ENCODE measurements at places on chromosomes 3 and 15.

GRCh38 chr15:77525400-77525811 is 104.7 kb downstream of the HMG20A start:
- no peak for DNase-seq

- DNase-seq = peak; percentile 21
Measured at GRCh38 chr3:127857333-127857732, 35.0 kb upstream of the MGLL start.

- DNase-seq = no peak
Measured at GRCh38 chr3:53231532-53232511, 24.0 kb downstream of the TKT start.

DNA sequence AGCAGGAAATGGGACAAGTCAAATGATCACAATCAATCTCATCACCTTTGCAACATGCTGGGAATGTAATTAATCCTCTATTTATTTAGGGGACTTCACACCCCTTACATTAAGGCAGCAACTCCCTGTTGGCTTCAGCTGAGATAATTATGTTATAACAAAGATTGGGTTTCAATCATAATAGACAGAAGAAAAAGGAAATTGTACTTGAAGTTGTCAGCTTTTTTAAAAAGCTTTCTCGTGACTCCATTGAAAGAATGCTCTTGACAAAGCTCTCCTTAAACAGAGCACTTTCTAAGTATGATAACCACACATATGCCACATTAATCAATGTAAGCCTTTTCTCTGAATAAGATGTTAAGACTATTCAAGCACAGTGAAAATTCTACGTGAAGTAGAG is 65.7 kb downstream of the SHQ1 start:
- DNase-seq = no peak

- no peak for DNase-seq
Measured at GRCh38 chr3:69774029-69774428, 34.8 kb downstream of the MITF start.

GRCh38 chr15:33005582-33005981 is 188.9 kb downstream of the FMN1 start:
- no peak for DNase-seq

- no peak for DNase-seq
Measured at GRCh38 chr3:187361835-187362234, 6.3 kb upstream of the RTP4 start.

DNA sequence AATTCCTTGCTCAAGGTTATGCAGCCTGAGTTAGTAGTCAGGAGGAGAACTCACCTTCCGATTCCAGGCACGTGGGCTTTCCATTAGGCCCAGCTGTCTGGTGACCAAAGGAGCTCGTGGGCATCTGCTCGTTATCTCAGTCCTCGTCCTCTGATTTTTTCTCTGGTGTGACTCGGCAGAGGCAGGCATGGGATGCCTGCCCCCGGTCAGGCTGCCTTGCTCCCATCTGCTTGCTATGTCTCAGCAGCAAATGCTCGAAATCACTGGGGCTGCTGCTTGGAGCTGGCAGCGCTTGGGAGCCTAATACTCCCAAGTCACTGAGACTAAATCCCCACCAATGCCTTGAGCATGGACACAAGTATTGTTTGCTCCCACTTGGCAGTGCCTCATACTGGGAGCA is 84.5 kb upstream of the NMNAT3 start:
- no peak for DNase-seq

- peak; percentile 55 for DNase-seq
Measured at GRCh38 chr3:151835751-151836525, 22.0 kb downstream of the AADAC start.

GRCh38 chr15:62782896-62783295 is 259.7 kb upstream of the TPM1 start:
- DNase-seq = no peak

DNA sequence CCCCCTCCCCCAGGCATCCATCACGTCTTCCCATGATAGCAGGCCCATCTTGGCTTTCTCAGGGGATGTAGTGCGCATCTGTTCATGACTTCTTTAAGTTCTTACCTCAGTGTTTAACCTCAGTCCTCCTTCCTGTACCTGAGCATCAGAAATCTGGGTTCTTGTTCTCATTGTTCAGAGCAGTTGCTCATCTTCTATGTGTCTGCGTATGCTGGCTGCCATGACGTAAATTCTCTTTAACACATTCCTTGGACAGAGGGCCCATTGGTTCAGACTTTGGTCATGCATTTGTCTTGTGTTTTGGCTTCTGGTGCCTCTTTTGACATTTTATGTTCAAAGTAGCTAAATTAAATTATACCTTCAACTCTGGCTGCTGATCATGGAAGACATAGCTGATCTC is 227.3 kb downstream of the CACNA2D3 start:
- no peak for DNase-seq

DNA sequence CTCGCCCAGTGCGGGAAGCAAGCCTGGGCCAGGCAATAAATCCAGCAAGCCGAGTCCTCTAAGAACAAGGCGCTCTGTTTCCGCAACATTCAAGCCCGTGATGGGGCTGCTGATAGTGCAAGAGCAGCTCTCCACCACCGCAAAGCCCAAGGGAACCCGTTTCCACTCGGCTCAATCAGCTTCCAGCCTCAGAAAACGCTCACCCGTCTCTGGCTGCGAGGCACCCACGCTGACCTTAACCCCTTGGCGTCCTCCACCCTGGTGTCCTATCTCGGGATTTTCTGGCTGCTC is 17.8 kb downstream of the SPATA12 start:
- peak; percentile 94 for DNase-seq

DNA sequence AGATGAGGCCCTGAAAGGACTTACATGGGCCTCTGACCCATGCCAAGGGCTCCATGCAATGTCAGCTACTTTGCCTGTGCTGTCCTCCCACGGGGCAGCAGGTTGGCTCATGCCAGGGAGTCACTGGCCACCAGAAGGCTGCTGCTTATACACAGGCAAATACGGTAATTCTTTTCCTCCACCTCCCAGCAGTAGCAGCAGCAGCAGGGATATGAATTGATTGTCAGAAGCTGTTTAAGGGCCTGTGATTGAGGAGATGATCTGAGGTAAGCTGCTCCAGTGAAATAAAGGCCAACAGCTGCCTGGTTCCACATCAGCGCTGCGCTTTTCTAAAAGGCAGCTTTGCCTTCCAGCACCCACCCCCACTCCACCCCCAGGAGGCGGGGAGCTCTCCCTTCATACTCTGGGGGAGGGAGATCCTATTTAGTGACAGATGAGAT is 250.5 kb downstream of the SHQ1 start:
- DNase-seq = peak; percentile 6

DNA sequence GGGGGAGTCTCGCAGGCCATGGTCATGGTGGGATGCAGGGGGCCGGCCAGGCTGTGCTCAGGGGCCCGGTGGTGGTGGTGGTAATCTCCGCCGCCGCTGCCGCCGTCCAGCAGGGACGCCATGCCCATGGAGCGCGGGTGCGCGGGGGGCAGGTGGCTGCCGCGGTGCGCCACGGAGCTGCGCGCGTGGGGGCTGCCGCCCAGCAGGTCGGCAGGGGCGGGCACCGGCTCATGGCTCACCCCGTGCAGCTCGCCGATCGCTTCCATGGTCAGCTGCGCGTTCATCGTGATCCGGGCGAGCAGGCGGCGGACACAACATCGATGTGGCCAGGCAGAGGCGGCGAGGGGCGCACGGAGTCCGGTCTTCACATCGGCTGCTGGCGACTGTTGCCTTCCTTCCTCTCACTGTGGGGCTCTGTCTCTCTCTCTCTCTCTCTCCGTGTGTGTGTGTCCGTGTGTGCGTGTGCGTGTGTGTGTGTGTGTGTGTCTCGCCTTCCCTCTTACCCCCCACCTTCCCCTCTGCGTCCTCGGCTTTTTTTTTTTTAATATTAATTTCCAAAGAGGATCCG is 451 bp downstream of the ONECUT1 start:
- peak; percentile 23 for DNase-seq

GRCh38 chr3:160661660-160662059 is 15.3 kb upstream of the ARL14 start:
- DNase-seq = no peak

DNA sequence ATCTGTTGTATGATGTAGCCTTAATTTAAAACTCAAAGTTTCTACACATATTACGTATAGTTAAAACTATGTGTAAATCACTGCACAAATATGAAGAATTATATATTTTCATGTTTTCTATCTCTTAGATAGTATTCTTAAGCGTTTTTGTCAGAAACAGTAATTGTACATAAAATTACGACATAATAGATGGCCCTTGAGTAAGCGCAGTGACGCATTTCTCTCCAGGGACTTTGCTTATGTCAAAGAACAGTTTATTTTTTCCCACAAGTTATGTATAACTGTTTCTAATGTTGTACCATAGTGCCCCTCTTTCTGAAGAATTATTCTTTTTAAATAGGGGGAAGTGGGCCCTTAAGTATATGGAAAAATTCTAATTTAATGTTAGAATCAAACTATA is 934.0 kb downstream of the VGLL3 start:
- peak; percentile 11 for DNase-seq

DNA sequence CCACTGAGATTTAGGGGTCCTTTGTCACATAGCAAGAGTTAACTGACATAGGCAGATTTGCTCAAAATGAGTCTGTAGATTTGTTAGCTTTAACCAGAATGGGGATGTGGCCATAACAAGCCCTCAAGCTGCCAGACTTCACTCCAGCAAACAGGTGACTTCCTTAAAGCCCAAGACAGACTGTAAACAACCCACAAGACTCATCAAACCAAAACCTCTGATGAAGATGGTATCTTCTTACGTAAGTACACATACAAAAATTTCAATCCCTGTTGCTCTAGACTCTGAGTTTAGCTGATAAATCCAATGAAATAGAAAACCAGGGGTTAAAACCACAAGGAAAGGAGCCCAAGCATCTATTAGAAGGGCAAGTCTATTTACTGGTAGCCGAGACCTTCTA is 18.2 kb upstream of the ZBTB20 start:
- no peak for DNase-seq

DNA sequence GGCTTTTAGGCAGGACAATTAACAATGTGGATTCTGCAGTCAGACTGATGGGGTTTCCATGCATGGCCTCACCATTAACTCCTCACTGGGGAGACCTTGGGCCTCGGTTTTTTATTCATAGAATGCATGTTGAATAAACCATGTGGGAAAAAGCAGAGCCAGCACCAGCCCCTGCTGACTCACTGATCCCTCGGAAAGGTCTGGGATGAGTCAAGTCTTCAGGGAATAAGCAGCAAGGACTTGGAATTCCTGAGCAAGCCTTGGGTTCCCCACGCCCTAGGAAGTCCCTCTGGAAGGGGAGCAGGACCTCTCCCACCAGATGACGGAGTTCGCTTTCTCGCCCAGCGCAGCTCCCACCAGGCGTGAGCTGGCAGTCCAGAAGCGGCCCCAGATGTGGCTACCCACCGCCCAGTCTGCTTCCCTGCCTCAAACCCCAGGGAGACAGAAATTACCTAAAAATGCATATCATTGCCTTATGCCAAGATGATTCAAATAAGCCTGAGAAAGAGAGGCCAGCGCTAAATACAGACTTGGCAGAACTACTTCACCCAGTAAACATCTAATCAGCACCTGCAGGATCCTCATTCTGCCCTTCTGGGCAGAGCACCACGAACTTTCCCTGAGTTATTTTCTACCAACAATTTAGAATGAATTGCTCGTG is 45.4 kb downstream of the BTD start:
- peak; percentile 7 for DNase-seq

GRCh38 chr15:101523560-101523940 is 34.0 kb upstream of the PCSK6 start:
- no peak for DNase-seq

DNA sequence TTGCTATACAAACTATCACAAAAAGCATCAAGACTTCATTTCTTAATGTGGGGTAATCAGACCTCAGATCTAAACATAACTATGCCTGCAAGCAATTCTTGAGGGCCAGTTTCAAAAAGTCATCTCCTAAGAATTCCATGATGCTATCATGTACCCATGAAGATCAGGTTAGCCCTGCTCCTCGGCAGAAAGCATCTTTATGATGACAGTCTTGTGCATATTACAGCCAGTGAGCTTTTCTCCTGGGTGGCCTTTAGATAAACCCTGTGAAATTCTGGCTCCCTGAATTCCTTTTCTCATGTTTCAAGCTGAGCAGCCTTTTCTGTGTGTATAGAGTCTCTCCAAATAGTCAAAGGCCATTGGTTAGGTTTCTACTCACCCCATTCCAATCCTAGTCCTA is 201.9 kb upstream of the MCTP2 start:
- no peak for DNase-seq

DNA sequence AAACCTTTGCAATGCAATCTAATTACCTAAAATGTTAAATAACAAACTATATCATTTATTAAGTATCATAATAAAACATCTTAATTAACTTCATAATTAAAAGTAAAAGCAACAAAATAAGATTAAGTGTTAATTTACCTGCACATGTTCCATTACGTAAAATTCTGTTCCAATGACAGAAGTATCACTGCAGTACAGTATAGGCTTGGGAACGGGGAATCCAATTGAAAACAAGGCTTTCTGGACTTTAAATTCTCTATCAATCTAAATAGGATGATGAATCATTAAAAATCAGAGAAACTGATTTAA is 17.1 kb downstream of the ACAD11 start:
- DNase-seq = no peak

- DNase-seq = no peak
Measured at GRCh38 chr3:115835946-115836345, 212.6 kb downstream of the GAP43 start.

GRCh38 chr15:90015749-90016148 is 14.6 kb downstream of the ZNF710 start:
- no peak for DNase-seq

DNA sequence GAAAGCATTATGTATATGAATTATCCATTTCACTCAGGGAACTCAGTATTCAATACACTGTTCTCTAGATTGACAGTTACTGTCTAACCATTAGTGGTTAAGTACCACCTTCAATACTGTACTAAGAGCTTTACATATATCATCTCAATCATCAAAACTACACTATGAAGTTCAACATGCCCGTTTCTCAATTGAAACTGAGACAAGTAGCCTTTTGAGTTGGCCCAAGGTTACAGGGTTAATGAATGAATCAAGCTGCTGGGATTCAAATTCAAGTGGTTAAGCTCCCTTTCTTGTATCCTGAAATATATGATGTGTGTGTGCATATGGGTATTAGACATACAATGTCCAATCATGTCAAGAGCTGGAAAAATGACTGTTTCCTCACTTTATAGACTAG is 5.8 kb downstream of the TASOR start:
- DNase-seq = no peak

- no peak for DNase-seq
Measured at GRCh38 chr15:25987638-25988037, 124.5 kb upstream of the ATP10A start.
